Activated naive CD8-positive, alpha-beta T cell treated with anti-CD3 and anti-CD28 coated beads, Interleukin-2, amount 10 ng/mL, durations not matched to agents 7 days and 5 days (primary cell): ENCODE measurements at places on chromosomes 2 and 18. TPM values are rescaled to one million over a fixed set of nuclear protein-coding genes. Genes with fewer than 3 reads are reported as not detected.

GRCh38 chr2:220509096-220509757 lies 881.8 kb downstream of the SLC4A3 start:
- DNase-seq, result no peak
- H3K4me1 ChIP-seq, result no peaks in the 10 kb centered on the region
- no peaks in the 10 kb centered on the region for H3K27me3 ChIP-seq

GRCh38 chr2:206001912-206002311 lies 84.1 kb downstream of the INO80D start:
- H3K27me3 ChIP-seq, result no peaks in the 10 kb centered on the region
- H3K27ac ChIP-seq, result no peak overlapping the region
- H3K4me3 ChIP-seq, result no peak overlapping the region
- H3K4me1 ChIP-seq, result peaks cover 7% of the 10 kb centered on the region
- DNase-seq, result no peak
- H3K36me3 ChIP-seq, result peaks cover 21% of the 10 kb centered on the region

GRCh38 chr2:189465076-189465475 lies 23.8 kb downstream of the WDR75 start:
- no peak overlapping the region for H3K4me3 ChIP-seq
- DNase-seq, result no peak
- no peaks in the 10 kb centered on the region for H3K4me1 ChIP-seq
- H3K27ac ChIP-seq, result no peak overlapping the region
- no peaks in the 10 kb centered on the region for H3K27me3 ChIP-seq

DNA sequence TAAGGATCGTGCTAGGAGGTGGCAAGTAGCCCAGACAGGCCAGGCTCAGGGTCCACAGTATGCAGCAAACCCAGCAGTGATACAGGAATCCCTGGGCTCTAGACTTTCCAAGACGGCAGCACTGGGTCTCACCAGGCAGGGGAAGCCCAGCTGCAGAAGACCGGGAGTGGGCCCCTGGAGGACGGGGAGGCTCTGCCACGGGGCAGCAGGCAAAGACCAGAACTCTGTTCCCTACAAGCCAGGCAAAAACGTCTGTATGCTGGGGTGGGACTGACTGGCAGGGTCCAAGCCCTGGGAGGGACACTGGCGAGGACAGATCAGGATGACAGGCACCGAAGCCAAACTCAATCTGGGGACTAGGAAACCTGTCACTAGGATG lies 98.9 kb upstream of the SEC11C start:
- H3K4me1 ChIP-seq, result peaks cover 2% of the 10 kb centered on the region
- DNase-seq, result no peak
- no peak overlapping the region for H3K4me3 ChIP-seq
- H3K36me3 ChIP-seq, result no peaks in the 10 kb centered on the region
- no peak overlapping the region for H3K27ac ChIP-seq
- peaks cover 5% of the 10 kb centered on the region for H3K27me3 ChIP-seq

Gene CABYR
- 1.4 TPM for total RNA-seq
